Fibroblast of skin of right quadriceps (primary cell): ENCODE measurements at places on chromosomes 3 and 15.

DNA sequence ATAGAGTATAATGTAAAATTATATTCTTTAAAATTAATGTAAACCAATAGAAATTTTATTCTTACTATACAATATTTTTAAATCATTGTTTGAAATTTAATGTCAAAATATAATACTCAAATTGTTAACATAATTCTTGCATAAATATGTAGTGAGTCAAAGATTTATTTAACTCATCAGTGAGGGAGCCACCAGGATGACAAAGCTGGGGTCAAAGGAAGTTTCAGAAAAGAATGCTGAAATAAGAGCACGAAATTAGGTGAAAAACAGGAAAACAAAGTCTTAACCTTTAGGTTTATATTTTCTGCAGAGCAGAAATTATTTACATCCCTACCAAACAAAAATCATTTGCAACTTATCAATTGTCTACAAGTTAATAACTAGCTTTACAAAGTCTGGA is 74.1 kb downstream of the DIPK2A start:
- DNase-seq, result no peak

GRCh38 chr3:71370467-71370866 is 213.1 kb downstream of the FOXP1 start:
- DNase-seq, result no peak

DNA sequence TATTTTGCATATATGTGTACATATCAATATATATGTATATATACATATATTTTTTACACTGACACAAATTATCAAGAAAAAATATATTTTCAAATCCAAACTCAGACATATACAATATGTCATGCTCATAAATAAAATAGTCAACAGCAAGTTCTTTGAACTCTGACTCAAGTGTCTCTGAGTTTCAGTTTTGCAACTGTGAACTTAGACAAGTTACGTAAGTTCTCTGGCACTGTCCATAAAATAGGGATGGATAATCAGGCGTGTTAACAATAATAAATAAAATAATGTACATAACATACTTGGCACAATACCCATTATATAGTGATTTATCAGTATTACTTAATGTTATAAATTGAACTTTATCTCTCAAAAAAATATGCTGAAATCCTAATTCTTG is 12.1 kb upstream of the XRN1 start:
- no peak for DNase-seq

DNA sequence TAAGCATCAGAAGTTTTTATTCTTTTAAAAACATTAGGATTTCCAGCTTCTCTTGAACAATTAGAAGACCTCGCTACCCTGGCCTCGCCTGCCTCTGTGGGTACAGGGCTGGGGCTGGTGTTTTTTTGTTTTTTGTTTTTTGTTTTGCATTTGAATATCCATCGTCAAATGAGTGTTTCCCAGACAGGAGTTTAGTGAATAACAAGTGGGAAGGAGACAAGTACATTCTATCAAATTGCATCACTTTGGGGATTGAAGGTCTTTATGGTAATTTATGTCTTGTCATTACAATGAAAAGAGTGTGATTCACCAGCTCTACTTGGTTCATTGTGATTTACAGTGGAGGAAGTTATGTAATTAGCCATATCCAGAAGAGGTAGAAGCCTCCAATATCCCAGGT is 161.1 kb upstream of the UBE2E1 start:
- DNase-seq, result no peak

- DNase-seq, result peak; percentile 79
These were observed 808.2 kb downstream of the SQOR start for GRCh38 chr15:46442901-46443590.

DNA sequence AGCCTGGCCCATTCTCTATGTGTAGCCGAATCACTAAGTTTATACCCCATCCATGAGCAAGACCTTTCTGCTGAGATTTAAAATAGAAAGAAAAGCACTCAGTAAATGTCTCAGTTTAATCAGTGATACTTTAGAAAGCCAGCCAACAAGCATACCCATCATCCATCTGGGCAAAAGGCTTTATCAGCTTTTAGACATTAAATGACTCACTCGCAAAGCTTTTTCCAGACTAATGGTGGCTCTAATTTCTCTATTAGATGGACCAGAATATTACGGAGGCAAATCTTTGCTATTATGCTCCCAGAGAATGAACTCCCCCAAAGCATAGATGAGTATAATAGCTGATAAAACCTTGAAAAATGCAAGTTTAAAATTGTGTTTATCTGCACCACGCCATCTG is 727.8 kb downstream of the GBE1 start:
- no peak for DNase-seq

DNA sequence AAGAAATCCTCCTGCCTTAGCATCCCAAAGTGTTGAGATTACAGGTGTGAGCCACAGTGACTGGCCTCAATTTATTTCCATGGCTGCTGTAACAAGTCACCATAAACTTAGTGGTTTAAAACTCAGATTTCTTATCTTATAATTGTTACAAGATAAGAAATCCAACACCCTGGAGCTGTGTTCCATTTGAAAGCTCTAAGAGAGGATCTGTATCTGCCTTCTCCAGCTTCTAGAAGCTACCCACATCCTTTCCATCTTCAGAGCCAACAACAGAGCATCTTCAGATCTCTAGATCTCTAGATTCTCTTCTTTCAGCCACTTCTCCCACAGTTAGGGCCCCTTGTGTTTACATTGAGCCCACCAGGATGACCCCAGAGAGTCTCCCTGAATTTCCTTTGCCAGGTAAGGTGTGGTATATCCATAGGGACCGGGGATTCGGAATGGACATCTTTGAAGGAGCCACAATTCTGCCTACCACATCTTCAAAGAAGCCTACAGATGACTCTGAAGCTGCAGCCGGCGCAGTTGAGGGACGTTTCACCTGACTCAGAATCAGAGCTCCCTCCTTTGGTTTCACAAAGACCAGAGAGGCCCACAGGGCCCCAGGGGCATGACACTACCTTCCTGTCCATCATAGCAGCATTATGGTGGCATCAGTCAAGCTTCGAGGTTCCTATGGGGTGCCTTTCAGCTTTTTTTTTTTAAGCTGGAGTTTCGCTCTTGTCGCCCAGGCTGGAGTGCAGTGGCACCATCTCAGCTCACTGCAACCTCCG is 87.0 kb upstream of the IGF1R start:
- no peak for DNase-seq

DNA sequence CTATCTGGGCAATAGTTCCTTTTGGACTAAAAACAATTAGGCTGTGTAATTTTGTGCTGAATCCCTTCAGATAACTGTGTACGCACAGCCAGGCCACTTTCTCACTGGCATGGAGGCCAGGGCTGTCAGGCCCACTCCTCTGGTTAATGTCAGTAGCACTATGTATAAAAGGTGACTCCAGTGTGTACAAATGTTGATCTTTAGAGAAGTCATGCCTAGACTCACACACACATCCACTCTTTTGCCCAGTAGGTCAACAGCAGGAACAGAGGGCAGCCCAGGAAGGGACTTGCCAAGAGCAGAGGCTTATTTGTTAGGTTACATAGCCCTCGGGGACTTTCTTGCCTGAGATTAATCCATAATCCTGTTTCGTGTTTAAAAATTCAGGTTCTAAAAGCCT is 416.6 kb upstream of the WNT5A start:
- no peak for DNase-seq
